Foreskin fibroblast (primary cell): ENCODE measurements at places on chromosomes 5 and 9.

DNA sequence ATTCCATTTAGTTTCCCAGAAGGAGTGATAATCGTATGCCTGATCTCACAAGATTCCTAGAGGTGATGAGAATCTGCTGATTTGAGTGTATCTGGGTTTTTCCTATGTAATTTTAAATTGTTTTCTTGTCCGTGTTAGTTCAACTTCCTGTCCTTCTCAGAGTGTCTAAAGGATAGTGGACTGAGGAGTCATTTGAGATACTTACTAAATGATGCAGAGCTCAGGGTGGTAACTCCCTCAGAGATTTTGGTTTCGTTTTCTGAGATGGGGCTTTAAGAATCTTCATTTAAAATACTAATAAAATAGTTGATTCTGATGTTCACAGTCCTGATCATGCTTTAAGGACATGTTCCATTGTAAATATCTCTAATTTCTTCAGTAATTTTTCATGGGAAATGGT lies 30.3 kb downstream of the MELK start:
- DNase-seq: peak; percentile 20

GRCh38 chr9:35757226-35757891 lies 3.3 kb upstream of the MSMP start:
- DNase-seq: no peak

DNA sequence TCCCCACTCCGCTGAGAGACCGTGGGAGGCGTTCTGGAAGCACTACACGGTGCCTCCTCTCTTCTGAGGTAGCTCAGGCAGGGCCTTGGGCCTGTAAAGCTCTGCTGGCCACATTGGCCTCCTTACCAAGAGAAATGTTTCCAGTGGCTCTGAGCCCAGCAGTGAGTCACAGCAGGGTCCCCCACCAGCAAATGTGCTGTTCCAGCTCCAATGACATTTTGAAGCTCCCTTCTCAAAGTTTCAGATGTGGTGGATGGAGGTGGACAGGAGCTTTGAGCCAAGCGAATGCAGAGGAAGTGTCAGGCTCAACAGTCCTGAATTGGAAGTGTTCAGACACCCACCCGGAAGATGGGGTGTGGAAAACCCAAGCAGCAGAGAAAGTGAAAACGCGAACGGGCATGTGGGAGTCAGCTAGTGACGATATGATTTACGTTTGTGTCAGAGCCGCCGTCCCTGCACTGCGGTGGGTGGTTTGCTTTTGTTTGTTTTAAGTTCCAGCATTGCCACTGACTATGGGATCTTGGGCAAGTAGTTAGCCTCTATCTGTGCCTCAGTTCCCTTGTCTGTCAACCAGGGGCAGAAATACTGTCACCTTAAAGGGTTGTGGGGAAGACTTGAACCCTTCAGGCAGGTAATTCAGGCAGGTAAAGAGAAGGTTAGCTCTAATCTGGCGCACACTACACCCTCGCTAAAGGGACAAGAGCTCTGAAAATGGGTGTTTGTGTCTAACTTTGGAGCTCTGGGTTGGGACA lies 38.2 kb downstream of the C5orf15 start:
- peak; percentile 40 for DNase-seq

DNA sequence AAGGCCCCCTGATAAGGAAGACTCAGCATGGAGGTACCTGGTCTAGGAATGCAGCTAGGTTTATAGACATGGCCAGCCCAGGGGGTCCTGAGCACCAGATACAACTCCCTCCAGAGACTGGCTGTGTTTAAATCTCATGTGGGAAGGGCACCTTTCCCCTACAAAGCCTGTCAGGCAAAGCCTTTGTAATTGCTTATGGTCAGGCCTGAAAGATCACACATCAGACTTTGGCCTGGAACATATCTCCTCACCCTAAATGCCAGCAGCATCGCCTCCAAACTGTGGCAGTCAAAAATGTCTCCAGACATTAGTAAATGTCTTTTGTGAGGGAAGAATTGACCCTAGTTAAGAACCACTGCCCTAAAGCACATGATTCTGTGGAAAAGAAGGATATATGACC lies 51.6 kb upstream of the MACIR start:
- no peak for DNase-seq

DNA sequence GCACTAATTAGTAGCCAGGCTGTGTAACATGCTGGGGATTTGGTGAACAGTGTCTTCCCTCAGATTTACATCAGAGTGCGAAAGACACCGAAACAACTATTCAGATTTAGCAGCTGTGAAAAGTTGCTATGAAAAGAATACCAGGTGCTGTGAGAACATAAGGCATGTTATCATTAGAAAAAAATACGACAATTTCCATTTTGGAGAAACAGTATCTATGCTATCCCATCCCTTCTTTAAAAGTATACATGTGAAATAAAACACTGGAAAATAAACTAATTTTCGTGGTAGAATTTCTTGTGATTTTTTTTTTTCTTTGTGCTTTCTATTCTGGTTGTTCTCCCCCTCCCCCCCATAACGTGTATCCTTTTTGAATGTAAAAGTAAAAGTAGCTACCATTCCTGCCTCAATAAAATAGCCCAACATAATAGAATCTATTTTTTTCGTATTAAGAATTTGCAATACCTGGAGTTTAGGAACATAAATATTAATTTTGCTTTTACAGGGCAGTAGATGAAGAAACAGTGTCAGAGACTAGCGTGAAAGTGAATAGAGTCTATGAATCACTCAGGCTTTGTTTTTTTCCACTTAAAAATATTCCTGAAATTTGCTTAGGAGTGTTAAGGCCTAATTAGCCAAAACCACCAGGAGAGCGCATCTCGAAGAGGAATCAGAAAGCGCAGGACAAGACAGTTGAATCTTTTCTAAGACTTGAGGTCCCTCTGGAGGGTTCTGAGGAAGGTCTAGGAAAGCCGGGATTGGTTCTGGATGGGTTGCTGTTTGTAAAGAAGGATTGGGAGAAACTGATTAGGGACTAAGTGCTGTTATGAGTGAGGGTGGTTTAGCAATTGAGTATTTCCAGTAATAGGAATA lies 813 bp upstream of the SLU7 start:
- DNase-seq: no peak

- DNase-seq: no peak
Observed at GRCh38 chr5:179152144-179152895, 92.1 kb downstream of the ZNF354C start.

DNA sequence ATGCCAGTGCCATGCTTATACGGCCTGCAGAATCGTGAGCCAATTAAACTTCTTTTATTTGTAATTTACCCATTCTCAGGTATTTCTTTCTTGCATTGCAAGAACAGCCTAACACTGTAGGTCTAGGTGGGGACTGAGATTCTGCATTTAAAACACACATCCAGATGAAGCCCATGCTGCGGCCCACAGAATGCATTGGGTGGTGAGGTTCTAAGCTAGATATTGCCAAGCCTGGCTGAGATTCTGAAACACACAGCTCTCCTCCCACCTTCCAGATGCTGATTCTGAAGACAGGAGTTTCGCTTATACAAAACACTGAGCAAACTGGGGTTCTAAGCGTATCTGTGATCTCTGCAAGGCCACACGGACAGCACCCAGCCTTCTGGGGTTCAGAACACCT lies 75.1 kb downstream of the DAPK1 start:
- DNase-seq: no peak

DNA sequence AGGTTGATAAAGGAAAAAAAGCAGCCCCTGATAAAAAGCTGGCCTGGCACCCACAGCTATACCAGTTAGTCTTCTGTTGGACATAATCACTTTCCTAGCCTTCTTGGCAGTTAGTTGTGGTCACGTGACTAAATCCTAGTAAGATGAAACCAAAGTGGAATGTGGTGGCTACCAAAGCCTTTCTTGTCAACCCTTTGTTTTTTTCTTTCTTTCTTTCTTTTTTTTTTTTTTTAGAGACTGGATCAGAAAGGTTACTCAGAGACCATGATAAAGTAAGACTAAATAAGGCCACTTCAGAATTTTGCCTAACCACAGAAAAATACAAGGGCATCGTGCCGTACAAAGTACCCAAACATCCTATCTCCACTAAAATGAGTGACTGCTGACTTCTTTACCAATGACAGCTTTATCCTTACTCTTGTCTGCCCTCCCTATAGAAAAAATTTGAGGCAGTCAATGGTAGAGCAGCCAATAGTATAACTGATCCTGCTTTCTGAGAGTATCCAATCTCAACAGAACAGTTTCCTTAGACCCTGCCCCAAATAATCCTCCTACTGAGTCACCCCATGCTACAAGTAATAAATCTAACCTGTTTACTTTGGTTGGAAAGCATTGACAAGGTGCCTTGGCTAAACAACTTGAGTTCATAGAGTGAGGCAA lies 14.2 kb upstream of the KIF27 start:
- DNase-seq: peak; percentile 79

DNA sequence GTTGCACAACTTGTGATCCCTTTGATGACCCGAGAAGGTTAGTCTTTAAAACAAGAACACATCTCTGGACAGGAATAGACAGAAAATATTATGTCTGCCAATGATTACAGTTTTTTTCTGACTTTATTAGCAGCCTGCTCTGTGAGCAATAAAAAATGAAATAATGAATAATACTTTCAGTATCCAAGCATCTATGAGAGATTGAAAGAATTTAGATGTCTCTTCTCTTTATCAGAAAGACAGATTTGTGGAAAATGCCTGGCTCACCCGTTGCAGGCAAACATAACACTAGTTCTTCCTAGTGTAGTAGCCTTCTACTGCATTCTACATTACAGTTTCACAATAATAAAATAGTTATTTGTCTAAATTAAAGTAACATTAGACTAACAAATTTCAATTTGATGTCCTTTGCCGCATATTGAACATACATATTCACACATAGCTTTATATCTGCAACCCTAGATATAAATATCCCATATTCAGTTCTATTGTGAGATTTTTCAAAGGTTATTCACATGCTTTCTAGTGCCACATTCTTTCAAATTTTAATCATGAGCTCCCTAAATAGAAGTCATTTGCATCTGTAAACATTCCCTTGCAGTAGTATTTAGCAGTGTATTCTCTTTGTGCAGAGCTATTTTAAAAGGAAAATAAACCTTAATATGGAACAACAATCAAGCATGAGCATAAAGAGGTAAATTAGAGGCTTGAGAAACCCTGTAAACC lies 267.3 kb downstream of the EFNA5 start:
- no peak for DNase-seq

GRCh38 chr9:112132356-112132755 lies 42.7 kb downstream of the SUSD1 start:
- peak; percentile 25 for DNase-seq

- no peak for DNase-seq
Observed at GRCh38 chr5:155926766-155927165, 400.2 kb upstream of the SGCD start.

DNA sequence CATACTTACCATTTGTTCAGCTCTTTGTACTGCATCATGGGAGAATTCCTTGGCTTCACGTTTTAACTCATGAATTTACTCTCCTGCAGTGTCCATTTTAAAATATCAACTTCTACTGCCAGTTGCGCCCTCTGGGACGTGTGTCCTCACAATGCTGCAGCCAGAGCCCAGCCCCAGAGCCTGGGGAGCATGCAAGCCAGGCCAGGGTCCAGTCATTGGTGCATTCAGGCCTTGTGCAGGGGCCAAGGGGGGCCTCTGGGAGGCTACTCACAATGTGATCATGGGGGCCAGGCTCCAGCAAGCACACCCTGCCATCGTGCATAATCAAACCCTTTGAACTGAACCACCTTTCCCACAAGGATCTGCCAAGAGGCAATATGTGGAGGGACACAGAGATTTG lies 105.6 kb upstream of the CCDC112 start:
- DNase-seq: no peak

- no peak for DNase-seq
Observed at GRCh38 chr5:98904780-98905179, 24.0 kb downstream of the CHD1 start.

DNA sequence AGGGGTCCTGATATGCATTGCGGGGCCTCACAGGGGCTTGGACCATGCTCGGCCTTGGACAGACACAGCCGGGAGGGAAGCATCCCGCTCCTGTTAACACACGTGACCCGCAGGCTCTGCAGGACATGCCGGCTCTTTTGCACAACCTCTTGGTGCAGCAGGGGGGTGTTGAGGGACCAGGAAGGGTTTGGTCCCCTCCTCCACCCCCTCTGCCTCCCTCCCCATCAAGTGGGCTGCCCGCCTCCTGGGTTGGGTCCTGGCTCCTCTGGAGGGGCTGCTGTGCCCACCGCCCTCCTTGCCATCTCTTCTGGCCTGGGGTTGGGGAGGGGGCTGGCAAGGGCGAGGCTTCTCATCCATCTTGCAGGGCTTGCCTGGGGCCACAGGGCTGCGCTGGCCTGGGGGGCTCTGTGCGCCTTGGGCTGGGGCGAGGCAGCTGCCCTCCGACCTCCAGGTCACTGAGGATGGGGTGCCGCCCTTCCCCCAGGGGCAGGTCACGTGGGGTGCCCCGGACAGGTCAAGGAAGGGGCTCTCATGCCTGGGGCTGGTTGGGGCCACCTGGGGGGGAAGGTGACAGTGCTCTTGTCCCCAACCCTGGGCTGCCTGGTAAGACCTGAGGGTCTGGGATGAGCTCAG lies 16.8 kb upstream of the SLC9A3 start:
- peak; percentile 23 for DNase-seq

GRCh38 chr9:87076825-87077224 lies 129.5 kb upstream of the GAS1 start:
- DNase-seq: peak; percentile 42

GRCh38 chr5:149936044-149936699 lies 8.4 kb downstream of the PDE6A start:
- no peak for DNase-seq

GRCh38 chr5:2681476-2681875 lies 70.0 kb downstream of the IRX2 start:
- no peak for DNase-seq

GRCh38 chr5:58985759-58986158 lies 402.9 kb downstream of the RAB3C start:
- no peak for DNase-seq

- DNase-seq: no peak
Observed at GRCh38 chr9:94905606-94906005, 179.1 kb downstream of the AOPEP start.

DNA sequence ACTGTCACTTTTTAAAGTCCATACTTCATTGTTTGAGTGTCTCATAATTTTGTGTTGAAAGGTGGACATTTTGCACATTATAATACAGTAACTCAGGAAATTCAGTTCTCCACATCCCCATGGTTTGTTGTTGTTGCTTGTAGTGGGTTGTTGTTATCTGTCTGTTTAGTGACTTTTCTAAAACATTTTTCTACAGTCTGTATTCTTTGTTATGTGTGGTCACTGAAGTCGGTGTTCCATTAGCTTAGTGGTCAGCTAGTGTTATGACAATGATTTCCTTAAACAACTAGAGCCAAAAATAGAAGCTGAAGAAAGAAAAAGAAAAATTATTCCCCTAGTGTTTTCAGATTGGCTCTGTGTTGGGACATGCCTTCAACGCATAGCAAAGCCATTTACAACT lies 5.6 kb upstream of the IL33 start:
- DNase-seq: no peak
